ENCODE measurements at places on chromosomes 16 and 17.
A peak's percentile ranks its signal among the peaks of the same experiment; 100 is the strongest.

DNA sequence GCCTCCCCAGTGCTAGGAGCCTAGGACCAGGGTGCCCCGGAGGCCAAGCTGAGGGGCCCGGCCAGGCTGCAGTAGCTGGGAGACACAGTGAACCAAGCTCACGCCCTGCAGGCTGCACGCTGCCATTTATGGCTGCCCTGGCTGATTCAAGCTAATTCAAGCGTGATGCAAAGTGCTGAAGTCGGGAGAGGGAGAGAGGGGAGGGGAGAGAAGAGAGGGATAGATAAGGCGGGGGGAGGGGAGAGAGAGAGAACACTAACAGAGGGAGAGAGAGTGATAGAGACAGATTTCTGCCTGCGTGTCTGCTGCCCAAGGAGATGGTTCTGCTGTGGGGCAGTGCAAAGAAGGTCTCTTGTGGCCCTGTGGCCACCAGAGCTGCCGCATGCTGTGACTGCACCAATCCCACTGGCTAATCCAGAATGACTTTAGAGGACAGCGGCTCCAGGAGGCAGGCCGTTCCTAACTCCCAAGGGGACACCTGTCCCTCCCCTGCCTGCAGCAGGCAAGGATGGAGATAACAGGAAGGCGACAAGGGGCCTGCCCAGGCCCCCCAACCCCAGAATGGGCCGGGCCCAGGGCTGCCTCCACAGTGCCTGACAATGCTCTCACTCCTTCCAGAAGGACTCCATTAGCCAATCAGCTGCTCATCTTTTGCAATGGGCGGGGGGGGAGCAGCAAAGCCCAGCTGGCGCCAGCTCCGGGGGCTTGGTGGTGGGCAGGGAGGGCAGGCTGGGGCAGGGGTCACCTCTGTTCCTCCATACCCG is 12.9 kb downstream of the MXRA7 start:
- DNase-seq: peak; percentile 50

DNA sequence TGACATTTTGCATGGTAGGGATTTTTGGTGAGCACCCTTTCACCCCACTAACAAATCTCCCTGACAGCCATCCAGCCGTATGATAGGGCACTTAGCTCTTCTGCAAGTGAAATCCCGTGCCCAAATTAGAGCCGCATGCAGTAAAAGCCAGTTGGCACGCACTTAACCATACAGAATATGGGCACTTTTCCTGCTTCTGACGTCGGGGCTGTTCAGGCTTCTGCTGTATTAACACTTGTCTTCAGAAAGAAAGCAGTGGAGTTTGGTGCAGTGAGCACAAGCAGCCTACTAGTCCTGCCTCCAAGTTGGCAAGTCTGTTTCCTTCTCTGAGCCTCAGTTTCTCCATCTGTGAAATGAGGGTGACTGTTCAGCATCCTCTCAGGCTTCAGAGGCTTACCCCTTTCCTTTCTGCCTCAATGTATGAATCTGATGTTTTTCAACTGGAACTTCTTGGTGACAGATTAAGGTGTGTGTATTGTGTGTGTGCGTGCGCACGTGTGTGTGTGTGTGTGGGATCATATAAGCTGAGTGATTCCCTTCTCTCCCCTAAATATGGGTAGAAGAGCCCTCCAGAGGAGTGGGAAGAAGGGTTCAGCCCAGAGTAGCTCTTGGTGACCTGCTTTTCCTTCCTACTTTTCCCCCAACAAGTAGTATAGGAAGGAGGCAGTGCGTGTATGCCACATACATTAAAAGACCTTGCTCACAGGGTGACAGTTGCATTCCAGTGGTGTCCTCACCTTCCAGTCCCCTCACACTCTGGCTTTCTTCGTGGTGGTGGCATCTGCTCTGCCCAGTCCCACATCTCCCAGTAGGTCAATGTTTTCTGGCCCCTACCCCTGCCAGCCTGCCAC is 19.0 kb downstream of the IGF2BP1 start:
- no peak for DNase-seq

- DNase-seq: no peak
These were observed 511.7 kb downstream of the CDH13 start for GRCh38 chr16:83138512-83138911.

DNA sequence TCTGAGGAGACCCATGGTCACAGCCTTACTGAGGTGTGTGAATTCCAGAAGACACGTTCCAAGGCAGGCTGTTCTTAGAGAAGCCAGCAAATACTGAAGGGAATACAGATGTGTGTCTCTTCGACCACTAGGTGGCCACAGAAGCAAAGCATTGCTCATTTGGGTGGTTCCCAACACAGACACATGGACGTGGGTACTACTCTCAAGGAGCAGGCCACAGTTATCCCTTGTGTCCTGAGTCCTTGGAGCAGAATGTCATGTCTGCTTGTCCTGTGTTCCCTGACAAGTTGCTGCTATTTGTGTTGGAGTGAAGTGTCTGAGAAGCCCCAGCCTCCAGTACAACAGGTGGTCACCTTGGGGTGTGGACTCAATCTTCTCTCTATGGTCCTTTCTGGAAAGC is 30.3 kb downstream of the HMOX2 start:
- DNase-seq: peak; percentile 91

- no peak for DNase-seq
These were observed 13.2 kb downstream of the ITGB3 start for GRCh38 chr17:47266782-47267181.

- DNase-seq: peak; percentile 25
These were observed 535 bp upstream of the AURKB start for GRCh38 chr17:8210761-8211458.

GRCh38 chr16:58511933-58512815 is 3.1 kb upstream of the SETD6 start:
- peak; percentile 85 for DNase-seq

GRCh38 chr17:40060887-40061608 is 1.7 kb upstream of the THRA start:
- no peak for DNase-seq

DNA sequence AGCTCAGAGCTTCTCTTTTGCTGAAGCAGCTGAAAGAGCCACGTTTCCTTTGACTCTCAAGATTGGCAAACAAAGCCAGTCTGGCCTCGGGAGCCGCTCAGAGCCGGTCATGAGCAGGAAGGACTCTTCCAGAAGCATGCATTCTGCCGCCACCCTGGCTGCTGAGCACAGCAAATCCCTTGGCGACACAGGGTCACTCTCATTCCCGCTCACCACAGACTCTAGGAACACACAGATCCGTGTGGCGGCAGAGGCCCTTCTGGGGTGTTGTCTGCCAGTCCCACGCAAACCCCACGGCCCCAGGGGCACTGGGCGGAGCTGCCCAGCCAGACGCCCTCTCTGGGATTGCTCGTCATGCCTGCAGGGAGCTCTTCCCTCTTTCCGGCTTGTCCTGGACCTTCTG is 157.0 kb downstream of the C16orf95 start:
- no peak for DNase-seq

DNA sequence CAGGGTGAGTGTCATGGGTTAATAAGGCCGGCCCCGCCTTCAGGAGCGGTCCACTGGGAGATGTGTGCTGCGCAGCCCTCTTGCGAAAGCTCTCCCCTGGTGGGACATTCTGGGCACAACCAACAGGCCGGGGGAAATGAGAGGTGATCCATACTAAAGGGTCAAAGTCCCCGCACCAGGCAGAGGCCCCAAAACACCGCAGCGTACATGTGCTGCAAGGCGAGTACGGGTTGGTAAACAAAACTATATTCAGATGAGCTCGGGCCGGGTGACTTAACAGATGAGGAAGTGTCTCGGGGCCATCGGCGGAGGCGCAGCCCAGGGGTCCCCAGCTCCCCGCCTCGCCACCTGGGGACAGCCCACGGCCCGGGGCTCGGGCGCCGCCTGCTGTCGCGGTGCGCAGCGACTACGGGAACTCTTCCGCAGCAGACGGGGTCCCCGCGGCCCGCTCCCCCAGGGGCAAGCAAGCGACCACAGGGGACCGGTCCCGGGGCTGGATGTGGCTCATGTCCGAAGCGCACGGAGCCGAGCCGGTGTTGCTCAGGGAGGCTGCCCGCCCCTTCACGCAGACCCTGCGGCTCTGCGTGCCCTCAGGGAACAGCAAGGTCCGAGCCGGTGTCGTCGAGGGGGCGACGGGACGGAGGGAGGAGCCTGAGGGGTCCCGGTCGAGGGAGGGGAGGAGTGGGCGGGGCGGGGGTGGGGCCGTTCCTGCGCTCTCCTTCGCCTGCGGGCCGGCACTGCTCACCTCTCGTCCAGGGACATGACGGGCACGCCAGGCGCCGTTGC is at the start of gene RAB37:
Gene RAB37 (plus strand): TSS at position 744 of the 786 bp plus-strand sequence. CDS start 17 bp downstream, at position 761.
- DNase-seq: peak; percentile 34

GRCh38 chr17:58330997-58331814 is 2.6 kb upstream of the TSPOAP1 start:
- no peak for DNase-seq

GRCh38 chr17:61477204-61477834 is 25.1 kb downstream of the TBX4 start:
- DNase-seq: no peak

DNA sequence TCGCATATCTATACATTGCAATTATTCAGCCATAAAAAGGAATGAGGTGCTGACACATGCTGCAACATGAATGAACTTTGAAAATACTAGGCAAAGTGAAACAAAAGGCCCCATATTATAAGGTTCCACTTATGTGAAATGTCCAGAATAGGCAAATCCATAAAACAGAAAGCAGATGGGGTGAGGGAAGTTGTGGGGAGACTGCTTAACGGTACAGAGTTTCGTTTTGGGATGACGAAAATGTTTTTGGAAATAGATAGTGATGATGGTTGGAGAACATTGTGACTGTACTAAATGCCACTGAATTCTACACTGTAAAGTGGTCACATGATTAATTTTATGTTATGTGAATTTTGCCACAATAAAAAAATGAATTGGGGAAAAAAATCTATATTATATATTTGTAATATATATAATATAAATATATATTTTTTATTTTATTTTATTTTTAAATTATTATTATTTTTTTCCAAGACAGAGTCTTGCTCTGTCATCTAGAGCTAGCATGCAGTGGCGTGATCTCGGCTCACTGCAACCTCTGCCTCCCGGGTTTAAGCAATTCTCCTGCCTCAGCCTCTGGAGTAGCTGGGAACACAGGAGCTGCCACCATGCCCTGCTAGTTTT is 4.2 kb upstream of the GNA13 start:
- no peak for DNase-seq

GRCh38 chr17:36623281-36623680 is 21.9 kb downstream of the MRM1 start:
- no peak for DNase-seq

DNA sequence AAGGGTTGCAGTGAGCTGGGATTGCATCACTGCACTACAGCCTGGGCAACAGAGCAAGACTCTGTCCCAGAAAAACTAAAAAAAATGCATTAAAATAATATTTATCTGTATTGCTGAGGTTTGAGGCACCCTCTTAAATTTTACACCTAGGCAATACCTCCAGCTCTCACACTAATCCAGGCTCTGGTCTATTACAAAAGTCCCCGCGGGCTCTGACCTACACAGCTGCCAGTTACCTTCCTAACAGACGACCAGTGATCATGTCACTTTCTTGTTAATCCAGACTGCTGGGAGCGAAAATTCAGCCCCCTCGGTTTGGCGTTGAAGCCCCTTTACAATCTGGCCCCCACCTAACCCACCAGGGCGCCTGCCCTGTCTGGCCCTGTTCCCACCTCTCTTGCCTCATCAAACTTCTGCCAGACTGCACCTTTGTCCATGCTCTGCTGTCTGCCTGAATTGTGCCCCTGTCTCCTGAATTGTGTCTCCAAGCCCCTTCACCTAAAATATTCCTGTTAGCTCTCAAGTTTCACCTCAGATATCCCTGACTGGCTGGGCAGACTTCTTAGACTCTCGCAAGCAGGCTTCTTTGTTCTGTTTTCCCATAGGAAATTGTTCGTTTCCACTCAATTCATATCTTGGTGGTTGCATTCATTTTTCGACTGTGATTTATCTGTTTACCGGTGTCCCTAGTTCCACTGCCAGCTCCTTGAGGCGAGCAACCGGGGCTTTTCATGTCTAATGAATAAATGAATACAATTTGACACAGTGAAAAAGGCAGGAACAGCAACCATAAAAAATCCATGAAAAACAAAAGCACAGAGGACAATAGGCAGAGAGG is 65.9 kb downstream of the PITPNC1 start:
- no peak for DNase-seq

GRCh38 chr16:69838489-69838888 is 76.4 kb downstream of the WWP2 start:
- no peak for DNase-seq

GRCh38 chr16:30585022-30585399 is 486 bp downstream of the ZNF785 start:
- DNase-seq: no peak

DNA sequence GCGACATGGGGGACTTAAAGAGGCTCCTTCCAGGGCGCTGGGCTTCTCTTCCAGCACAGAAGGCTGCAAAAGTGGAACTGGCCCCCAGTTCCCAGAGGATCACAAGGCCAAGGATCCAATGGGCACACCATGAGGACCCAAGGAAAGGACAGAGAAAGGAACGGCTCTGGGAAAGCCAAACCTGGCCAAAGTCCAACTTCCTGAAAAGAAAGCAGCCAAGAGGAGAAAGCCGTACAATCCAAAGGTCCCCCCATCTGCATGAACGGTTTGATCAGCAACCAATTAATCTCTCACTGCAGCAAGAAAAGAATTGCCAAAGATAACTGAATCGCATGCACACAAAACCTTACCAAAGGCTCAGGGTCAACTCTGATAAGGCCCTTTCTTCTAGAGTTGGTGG is 19.8 kb upstream of the ICAM2 start:
- no peak for DNase-seq

- no peak for DNase-seq
These were observed 6.1 kb upstream of the EIF1 start for GRCh38 chr17:41682631-41683030.

DNA sequence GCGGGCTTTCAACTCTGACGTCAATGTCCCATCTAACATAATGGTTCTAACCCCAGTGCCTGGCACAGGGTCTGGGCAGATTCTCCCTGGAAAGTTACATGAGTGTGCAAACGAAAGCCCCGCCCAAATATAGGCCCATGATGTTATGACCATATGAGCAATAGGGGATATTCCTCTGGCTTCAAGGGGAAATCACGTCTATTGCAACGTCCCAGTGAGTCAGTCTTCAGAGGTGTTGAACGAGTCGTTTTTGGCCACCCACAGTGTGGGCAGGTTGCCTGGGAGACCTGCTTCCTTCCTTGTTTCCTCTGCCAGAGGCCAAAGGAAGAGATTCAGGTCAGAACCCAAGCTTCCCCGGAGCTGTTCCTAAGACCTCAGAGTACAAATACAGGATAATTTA is 30.3 kb downstream of the PIK3R5 start:
- no peak for DNase-seq

- DNase-seq: no peak
These were observed 545.5 kb downstream of the TMEM114 start for GRCh38 chr16:8044796-8045195.

DNA sequence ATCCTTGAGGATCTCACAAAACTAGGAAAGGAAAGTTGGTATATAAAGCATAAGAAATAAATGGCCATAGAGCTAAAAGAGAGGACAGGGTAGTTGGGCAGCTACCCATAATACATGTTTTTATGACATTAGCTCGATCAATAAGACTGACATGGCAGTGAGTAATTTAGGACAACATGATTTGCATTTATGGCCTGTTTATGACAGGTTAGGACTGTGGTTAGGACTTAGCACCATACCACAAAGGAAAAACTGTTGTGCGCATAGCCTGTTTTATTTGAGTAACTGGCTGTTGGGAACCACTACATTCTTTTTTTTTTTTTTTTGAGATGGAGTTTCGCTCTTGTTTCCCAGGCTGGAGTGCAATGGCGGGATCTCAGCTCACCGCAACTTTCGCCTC is 18.0 kb upstream of the TRIM37 start:
- no peak for DNase-seq

Data from adipocyte (in vitro differentiated cells).